KG1 (cell line): ENCODE measurements at places on chromosomes 7 and 10.

DNA sequence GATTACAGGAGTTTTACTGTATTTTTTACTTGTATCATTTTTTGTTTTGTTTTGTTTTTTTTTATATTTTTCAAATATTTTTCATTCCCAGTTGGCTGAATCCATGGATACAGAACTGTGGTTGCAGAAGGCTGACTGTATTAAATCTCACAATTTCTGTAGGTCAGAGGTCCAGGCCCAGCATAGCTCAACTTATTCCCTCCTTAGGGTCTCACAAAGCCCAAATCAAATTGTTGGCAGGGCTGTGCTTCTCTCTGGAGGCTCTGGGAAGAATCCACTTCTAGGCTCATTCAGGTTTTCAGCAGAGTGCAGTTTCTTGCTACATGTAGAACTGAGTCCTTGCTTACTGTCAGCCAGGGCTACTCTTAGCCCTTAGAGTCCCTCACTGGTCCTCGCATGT, 22.6 kb downstream of the TSPAN14 start:
- DNase-seq = no peak

GRCh38 chr10:93463723-93464476, 18.2 kb downstream of the MYOF start:
- no peak for DNase-seq

GRCh38 chr7:74193054-74193453, 16.8 kb upstream of the LAT2 start:
- no peak for DNase-seq

- no peak for DNase-seq
Observed at GRCh38 chr7:122869260-122869659, 17.0 kb downstream of the CADPS2 start.
